ENCODE measurements at places on chromosomes 16 and 17.

GRCh38 chr17:60989846-60990245 lies 312.2 kb downstream of the BCAS3 start:
- DNase-seq: no peak

GRCh38 chr16:383326-384051 lies 1.7 kb upstream of the PGAP6 start:
- no peak for DNase-seq

GRCh38 chr16:84340325-84341040 lies 27.9 kb upstream of the ATP2C2 start:
- DNase-seq: no peak

DNA sequence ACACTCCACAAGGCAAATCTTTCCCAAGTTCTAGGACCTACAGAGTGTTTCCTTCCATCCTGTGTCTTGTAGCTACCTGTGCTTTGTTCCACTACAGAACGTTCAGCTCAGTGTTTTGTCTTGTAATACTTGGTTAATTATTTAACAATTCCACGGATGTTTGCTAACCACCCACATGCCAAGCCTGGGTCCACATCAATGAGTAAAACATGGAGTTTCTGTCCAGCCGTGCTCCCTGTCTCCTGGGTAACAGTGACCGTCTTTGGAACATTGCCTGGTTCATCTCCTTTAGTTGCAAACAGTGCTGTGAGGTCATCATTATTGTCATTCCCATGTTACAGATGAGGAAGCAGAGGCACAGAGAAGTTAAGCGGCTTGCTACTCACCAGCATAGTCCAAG lies 41.3 kb downstream of the IRF8 start:
- DNase-seq: no peak

DNA sequence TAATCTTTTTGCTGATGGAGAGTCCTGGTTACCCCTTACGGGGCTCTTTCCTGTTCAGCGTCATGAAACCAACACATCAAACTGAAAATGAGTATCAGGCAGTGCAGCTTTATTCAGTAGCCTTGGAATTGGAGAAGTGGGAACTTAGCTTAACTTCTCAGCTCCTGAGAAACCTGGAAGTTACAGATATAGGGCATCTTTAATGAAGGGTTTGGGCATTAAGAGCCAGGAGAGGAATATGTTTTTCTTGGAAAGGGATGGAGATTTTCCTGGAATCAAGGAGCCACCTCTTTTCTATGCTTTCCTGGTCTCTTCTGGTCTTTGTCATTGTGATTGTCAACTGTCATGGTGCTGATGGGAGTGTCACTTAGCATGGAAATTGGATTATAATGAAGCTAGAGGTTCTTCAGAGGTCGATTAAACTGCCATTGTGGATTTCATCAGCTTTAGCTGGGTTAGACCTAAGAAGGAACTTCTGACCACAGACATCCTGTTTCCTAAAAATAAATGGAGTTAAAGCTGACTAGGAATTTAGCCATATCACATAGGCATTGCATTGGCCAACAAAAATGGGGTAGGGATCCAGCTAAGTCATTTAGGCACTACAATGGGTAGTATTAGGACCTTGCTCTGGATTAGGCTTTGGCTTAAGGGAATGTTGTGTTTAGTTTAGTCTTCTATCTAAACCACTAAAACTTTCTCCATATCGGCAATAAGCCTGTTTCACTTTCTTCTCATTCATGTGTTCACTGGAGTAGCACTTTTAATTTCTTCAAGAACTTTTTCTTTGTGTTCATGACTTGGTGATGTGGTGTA lies 186.4 kb downstream of the BCAS3 start:
- no peak for DNase-seq

DNA sequence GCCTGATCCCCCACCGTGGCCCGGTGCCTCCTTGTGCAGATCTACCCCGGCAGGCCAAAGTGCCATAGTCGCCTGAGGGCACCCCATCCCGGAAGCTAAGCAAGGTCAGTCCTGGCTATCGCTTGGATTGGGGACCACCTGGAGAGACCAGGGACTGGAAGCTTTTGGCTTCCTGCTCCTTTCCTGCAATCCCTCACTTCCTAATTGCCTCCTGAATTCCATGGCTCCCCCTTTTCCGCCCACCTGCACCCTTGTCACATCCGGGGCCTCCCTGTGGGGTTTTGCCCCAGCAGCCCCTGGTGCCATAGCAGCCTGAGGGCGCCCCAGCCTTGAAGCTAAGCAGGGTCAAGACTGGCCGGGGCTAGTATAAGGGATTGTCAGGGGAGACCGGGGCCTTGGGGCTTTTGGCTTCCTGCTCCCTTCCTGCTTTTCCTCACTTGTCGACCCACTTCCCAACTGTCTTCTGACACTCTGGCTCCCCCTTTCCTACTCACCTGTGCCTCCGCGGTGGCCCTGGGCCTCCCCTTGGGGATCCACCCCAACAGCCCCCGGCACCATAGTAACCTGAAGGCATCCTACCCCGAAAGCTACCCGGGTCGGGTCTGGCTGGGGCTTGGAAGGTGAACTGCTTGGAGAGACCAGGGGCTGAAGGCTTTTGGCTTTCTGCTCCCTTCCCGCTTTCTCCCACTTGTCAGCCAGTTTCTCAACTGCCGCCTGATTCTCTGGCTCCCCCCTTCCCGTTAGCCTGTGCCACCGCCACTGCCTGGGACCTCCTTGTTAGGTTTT lies 2293.6 kb downstream of the TP53TG3F start:
- DNase-seq: peak; percentile 79

DNA sequence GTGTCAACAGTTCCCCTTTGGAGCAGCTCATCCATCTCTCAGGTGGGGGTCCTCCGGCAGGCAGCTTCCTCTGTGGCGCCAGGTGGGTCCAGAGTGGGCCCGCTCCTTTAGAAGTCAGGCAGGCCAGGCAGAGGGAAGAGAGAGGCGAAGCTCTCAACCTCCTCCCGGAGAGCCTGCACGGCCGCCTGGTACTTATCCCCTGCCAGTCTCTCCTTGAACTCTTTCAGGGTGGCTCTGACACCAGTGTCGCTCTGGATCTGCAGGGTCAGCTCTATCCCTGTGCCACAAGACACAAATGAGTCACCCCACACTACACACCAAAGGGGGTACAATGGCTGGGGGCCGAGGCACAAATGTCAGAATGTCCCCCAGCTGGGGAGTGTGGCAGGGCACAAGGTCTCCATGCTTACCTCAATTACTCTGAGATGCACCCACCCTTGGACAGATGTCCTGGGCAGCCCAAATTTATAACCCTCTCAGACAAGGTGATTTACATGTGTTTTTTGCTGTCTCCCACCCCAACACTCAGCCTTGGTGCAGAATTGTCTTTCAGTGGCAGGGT lies 13.6 kb downstream of the SMCR8 start:
- DNase-seq: no peak

- DNase-seq: no peak
Observed at GRCh38 chr16:12133729-12134128, 157.2 kb downstream of the SNX29 start.

- DNase-seq: no peak
Observed at GRCh38 chr16:28259091-28259780, 33.1 kb upstream of the SBK1 start.

- no peak for DNase-seq
Observed at GRCh38 chr17:58818654-58819053, 63.0 kb downstream of the PPM1E start.

- no peak for DNase-seq
Observed at GRCh38 chr17:39674702-39675389, 6.6 kb downstream of the PNMT start.

DNA sequence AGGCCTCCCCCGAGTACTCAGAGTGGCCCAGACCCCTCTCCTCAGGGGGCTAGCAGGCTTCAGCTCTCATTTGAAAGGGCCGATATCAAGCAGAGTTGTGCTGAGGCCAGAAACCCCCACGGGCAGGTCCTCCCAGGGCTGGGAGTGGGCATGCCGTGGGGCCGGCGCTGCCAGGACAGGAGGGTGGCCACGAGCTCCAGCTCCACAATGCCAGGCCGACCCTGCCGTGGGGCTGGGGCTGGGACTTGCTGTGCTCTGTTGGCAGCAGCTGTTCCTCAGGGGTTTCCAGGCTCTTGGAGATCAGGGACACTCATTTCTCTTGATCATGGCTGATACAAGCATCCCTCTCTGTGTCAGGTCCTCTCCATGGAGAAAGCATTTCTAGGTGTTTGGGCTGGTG lies 3.2 kb upstream of the NPB start:
- no peak for DNase-seq

DNA sequence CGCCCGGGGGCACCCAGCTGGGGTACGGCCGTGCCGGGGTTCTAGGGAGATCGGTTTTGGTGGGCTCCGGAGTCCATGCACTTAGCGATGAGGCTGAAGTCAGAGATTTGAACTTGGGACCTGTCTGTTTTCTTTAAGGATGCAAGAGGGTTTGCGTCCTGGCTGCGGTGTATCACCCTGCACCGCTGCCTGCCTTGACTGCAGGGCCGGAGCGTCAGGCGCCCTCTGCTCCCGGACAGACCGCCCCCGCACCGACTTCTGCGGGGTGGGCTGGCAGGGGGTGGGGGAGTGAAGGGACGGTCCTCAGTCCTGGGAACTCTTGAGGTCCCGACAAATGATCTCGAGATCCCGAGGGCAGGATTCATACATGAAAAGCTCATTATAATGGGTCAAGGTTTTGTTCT lies 701 bp downstream of the PDP2 start:
- no peak for DNase-seq

- no peak for DNase-seq
Observed at GRCh38 chr17:2983255-2983654, 80.2 kb downstream of the OR1D5 start.
